Anterior cingulate cortex (tissue), 58 donors: ENCODE measurements at places on chromosomes 6 and 20.

- DNase-seq = no peak
These were observed 133.0 kb upstream of the HDDC2 start for GRCh38 chr6:125434760-125435159.

DNA sequence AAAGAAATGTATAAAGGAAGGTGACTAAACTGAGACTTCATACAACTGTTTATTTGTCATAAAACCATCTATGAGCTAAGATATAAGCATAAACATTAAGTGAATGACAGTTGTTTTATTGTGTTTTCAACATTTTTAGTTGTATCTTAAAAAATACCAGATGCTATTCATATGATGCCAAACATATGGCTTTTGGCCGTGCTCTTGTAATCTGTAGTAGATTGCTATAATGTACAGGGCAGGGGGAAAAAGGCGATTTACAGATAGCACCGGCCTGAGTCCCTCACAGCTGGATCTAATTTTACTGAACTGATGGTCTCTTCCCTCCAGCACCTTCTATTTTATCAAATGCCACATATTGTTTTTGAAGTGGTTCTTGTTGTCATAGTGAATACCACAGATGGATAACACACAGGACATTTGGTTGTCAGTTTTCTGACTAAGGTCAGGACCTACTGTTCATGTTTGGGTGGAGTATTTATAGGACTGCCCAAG, 48.2 kb downstream of the CENPW start:
- DNase-seq = no peak

- DNase-seq = no peak
These were observed 639.6 kb downstream of the EPHA7 start for GRCh38 chr6:92779746-92780145.

GRCh38 chr6:6646859-6647258, 58.3 kb downstream of the LY86 start:
- no peak for DNase-seq

- no peak for DNase-seq
These were observed 1.4 kb downstream of the RAET1E start for GRCh38 chr6:149896491-149896890.
